ENCODE measurements at places on chromosomes 4 and X. TPM values are rescaled to one million over a fixed set of nuclear protein-coding genes. Genes with fewer than 3 reads are reported as not detected.

DNA sequence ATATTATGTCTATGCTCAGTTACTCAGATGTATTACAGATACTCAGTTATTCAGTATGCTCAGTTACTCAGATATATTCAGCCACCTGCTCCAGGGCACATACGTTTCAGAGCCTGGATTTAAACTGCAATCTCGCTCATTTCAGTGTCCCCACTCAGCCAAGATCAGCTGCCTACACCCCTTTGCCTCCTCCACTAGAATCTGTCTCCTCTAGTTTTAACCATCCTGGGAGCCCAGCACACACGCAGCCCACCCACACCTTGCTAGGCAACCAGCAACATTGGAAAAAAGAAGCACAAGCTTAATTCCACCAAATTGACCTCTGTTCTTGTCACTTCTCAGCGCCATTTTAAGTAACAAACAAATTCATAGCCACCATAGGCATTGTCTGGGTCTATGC lies 246.2 kb downstream of the QDPR start:
- H3K4me3 ChIP-seq = no peak overlapping the region
- H3K27ac ChIP-seq = no peak overlapping the region
- no peak for DNase-seq
- no peaks in the 10 kb centered on the region for H3K4me1 ChIP-seq
- H3K36me3 ChIP-seq = no peaks in the 10 kb centered on the region

DNA sequence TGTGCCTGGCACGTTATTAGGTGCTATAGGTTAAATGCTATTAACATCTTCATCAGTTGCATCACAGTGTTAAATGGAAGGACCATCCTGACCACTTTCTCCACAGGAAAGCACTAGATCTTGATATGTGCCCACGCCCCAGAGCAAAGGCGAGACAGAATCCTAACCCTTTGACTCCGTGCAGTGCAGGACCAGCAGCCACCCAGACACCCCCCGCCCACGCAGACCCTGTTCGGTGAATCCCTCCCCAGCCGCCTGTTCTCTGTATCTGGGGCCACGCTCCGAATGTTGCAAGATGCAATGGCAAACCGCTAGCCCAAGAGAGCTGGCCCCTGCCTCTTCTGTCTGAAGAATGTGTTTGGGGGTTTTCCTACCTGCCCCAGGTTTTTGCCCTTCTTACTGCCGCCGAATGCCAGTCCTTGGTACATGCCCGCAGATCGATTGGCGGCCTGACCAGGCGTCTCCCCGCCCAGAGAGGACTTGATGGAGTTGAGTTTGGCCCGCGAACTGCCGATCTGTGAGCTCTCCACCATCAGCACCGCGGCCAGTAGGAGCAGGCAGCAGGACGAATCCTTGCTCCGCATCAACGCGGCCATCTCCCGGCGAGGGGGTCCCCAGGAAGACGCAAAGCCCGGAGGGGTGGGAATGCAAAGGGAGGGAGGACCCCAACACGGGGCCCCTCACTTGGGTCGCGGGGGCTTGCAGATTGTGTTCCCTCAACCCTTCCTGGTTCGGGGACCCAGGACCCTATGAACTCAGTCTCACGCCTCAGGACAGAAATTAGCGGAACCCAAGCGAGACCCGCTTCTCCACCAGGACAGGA lies 906 bp downstream of the DKK2 start:
- H3K36me3 ChIP-seq = no peaks in the 10 kb centered on the region
- H3K27ac ChIP-seq = no peak overlapping the region
- H3K4me1 ChIP-seq = no peaks in the 10 kb centered on the region
- H3K27me3 ChIP-seq = no peaks in the 10 kb centered on the region
- peak overlapping the region; percentile 2 for H3K4me3 ChIP-seq

The TASL gene
- polyA plus RNA-seq = 4.5 TPM

The NHSL2 gene
- polyA plus RNA-seq = 0.88 TPM

The NDNF gene
- polyA plus RNA-seq = not detected

DNA sequence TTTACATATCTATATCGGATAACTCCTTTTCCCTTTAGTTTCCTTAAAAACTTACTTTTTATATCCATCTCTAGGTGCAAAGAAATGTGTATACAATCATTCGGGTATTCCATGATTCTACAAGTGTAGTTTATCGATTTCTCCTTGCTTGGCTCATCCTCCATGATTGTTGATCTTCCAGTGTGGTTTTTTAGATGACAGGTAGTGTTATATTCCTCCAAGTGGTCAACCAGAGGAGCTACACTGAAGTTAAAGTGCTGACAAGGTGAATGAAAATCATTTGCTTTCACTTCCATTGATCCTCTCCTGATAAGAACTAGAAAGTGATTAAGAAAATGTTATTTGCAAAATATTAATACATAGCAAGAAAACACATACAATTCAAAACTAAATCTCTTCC lies 38.5 kb downstream of the TMEM156 start:
- H3K4me3 ChIP-seq = no peak overlapping the region
- H3K4me1 ChIP-seq = peaks cover 2% of the 10 kb centered on the region
- DNase-seq = no peak
- no peak overlapping the region for H3K27ac ChIP-seq
- H3K27me3 ChIP-seq = no peaks in the 10 kb centered on the region

DNA sequence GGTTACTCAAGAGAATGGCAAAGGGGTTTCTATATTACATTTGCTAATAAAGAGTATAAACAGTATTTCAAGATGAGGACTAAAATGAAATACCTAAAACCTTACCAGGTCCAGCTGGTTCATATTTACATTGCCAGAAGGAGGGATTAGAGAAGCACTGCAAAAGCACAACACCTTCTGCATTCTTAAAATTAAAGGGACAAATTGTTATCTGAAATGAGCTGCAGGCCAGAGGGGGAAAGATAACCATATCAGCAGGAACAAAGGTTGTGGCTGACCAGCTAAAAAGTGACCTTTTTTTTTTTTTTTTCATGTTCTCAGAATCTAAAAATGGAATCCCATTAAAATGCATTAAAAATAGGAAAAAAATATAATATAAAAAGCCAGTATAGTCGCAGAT lies 39.7 kb downstream of the AFF2 start:
- DNase-seq = no peak
- no peaks in the 10 kb centered on the region for H3K36me3 ChIP-seq
- H3K4me1 ChIP-seq = no peaks in the 10 kb centered on the region

The IRF2 gene
- polyA plus RNA-seq = 14.1 TPM

DNA sequence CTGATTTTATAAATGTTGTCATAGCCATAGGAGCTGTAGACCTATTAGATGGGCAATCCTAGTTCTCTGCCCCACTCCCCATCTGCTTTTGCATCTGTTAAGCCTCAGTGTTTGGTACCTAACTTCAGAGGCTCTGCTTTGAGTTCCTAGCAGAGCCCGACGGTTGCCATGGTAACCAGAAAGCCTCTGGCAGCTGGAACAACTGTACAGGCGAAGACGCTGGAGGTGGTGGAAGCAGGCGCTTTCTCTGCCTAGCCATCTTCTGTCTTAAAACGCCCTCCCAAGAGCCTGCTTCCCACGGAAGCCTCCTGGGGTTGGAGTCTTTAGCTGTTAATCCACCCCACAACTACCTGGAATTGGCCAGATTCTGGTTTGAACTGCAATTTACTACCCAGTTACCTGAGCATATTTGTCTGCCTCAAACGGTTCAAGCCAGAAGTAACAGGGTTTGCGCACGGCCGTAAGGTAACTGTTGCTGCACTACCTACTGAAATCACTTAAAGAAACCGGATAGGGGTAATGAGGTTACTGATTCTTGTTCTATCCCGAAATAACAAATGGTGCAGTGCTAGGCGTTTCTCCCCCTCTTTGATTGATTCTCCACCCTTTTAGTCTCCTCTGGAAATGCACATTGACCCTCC lies 1.0 kb upstream of the GABRG1 start:
- DNase-seq = no peak
- no peaks in the 10 kb centered on the region for H3K4me1 ChIP-seq
- H3K27me3 ChIP-seq = no peaks in the 10 kb centered on the region

The CHRDL1 gene
- polyA plus RNA-seq = not detected

The TDO2 gene
- polyA plus RNA-seq = 5.9 TPM

Data from aorta (tissue), 5 donors.